ENCODE measurements at places on chromosomes 3 and 15.

- no peak for DNase-seq
Observed at GRCh38 chr3:62542185-62542584, 168.8 kb upstream of the FEZF2 start.

- peak; percentile 46 for DNase-seq
Observed at GRCh38 chr15:75198560-75199356, 2.9 kb upstream of the C15orf39 start.

- peak; percentile 43 for DNase-seq
Observed at GRCh38 chr3:196111939-196112386, 30.1 kb upstream of the TFRC start.

DNA sequence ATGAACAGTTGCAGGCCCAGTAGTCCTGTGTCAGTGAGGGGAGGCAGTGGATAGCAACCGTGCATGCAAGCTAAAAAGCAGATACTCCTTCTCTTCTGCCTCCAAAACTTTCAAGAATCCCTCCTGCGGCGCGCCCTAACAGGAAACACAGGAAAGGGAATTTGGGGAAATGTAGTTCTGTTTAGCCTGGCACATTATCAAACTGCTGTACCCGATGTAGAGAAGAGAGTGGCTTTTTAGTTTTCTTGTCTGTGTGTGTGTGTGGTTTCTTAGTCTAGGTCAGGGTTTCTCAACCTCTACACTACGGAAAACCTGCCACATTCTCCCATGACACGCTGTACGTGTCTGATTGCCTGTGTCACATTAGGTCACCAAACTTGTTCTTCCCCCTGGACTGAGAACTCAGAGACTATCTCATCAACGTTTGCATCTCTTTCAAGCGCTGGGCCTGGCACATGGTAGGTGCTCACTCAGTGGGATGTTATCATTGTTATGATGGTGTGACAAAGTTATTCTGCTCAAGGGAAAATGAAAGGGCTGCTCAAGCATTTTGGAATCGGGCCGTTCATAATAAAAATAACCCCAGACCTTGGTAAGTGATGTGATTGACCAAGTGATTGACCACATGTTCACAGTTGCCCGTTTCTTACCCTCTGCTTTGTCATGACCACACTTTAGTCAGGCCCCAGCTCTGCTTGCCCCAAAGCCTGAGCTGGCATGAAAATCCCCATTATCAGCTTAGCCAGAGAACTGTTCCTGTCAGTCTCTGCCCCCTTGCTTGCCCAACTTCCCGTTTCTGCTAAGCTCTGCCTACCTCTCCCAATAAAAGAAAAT, 33.2 kb downstream of the TM4SF4 start:
- DNase-seq, result peak; percentile 91

DNA sequence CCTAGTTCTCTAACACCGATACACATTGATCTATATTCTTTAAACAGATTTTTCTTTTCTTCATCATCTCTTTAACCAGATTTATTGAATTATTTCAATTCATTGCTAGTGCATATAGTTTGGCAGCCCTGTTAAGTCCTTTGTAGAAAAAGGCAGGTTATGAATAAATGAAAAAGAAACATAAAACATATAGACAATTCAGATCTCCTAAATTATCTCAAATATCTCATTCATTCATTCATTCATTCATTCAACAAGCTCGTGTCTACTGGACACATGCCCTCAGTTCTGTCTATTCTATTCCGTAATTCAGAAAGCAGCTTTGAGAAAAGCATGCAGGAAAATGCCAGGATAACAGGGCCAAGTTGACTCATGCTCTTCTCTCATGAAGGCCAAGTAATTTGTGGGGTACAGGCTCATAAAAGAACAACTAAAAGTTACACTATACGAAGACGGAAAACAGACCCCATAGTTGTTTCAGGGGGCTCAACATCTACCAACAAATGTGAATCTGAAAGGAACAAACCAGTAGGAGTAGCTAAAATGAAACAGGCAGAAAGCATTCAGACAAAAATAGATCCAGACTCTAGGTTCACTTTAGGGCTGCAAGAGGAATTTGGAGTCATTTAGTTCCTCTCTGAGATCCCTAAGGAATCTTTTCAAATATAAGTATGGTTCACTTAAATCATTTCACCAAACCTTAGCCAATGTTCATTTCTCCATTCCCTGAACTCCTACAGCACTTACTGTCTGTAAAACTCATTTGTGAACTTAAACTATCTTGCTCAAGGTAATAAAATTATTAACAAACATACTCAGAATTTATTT, 7.5 kb downstream of the ZNF148 start:
- DNase-seq, result no peak

DNA sequence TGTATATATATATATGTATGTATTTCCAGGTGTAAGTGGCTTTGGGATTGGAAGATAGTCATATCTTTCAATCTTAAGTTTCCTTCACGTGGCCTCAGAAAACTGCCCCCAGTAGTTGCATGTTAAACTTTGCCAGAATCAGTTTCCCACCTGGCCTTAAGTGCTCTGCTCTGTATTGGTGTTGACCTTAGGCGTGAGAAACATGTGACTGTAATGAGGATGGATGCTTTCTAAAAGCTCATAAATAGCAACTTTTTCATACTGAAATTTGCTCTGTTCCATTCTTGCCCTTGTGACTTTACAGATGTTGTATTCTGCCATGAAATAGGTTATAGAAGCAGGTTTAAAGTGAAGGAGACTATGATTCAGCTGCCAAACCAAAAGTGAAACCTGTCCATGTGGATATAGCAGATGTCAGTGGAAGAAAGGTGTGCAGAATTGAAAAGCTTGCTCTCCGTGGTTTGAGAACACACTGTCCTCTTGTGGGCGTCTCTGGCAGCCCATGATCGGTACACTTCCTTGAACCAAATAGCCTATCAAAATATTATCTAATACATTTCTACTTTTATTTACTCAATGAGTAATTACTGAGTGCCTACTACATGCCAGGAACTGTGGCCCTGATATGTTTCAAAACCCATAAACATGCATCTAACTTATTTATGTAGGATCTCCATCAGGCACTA, 15.8 kb downstream of the SCG5 start:
- DNase-seq, result no peak

DNA sequence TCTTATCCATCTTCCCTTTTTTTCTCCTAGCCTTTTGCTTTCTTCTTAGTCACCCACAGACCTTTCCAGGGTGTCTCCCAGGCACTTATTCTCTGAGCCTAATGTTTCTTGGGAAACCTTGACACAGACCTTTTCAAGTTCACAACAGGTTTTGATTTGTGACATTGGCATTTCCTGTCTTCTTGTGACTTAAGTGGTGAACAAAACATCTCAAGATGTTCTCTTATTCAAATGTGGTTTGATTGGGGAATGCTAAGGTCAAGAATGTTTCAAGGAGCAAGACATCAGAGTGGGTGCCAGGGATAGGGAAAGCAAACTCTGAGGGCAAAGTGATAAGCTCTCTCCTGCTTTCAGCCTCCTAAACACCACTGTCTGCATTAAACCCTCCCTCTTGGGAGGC, 68.2 kb upstream of the GSK3B start:
- no peak for DNase-seq

DNA sequence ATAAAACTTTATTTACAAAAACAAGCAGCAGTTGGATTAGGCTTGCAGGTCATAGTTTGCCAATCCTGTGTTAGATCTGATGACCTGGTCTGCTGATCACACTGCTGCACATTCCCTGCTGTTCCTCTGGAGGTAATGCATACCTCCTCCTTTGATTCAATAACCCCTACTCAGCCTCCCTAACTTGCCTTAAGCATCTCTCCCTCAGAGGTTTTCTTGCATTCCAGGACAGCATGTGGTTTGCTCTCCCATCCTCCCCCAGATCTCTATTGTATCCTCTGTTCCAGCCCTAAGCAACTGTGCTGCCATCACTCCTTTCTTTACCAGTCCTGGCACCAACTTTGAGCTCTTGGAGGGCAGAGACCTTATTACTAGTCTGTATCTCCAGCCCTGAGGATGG, 63.4 kb downstream of the CACNA2D3 start:
- DNase-seq, result no peak

DNA sequence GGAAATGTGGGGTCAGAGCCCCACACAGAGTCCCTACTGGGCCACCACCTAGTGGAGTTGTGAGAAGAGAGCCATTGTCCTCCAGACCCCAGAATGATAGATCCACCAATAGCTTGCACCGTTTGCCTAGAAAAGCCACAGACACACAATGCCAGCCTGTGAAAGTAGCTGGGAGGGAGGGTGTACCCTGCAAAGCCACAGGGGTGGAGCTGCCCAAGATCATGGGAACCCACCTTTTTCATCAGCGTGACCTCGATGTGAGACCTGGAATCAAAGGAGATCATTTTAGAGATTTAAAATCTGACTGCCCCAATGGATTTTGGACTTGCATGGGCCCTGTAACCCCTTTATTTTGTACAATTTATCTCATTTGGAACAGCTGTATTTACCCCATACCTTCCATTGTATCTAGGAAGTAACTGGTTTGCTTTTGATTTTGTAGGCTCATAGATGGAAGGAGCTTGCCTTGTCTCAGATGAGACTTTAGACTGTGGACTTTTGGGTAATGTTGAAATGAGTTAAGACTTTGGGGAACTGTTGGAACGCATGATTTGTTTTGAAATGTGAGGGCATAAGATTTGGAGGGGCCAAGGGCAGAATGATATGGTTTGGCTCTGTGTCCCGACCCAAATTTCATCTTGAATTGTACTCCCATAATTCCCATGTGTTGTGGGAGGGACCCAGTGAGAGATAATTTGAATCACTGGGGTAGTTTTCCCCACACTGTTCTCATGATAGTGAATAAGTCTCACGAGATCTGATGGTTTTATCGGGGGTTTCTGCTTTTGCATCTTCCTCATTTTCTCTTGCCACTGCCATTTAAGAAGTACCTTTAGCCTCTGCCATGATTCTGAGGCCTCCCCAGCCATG, 49.0 kb downstream of the CD200 start:
- no peak for DNase-seq

- DNase-seq, result no peak
Observed at GRCh38 chr15:57972864-57973263, 92.6 kb downstream of the ALDH1A2 start.

DNA sequence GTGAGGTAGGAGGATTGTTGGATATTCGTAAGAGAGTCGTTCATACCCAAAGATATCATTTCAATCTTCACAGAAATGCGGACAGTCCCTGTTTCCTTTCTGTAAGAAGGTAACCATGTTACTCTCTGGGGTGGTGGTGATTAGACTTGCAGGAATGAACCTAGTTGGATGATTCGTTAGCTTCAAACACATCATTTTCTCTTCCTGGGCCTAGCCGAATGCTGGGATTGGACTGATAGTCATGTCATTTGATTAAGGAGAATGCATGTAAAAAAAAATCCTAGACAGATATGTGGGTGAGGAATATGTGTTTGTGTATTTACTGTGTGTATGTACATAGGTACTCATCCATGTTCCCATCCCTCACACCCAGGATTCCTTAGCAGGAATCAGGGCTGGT, 12.4 kb downstream of the SLCO3A1 start:
- DNase-seq, result no peak

DNA sequence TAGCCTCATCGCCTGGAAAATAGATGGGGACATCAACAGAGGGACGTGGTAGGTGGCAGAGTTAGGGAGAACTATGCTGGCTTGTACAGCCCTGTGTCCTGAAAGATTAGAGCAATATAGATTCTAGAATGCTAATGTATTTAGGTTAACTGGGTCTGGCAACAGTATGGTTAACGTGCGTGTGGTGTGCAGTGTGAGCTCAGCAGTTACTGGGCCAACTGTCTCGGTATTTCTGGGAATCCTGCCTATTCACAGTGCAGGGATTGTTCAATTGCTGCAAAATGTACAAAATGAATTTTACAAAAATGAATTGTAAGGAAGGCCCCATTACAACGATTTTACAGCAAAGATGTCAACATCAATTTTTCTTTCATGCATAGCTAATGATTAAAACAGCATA, 20.6 kb downstream of the MEIS2 start:
- DNase-seq, result no peak

DNA sequence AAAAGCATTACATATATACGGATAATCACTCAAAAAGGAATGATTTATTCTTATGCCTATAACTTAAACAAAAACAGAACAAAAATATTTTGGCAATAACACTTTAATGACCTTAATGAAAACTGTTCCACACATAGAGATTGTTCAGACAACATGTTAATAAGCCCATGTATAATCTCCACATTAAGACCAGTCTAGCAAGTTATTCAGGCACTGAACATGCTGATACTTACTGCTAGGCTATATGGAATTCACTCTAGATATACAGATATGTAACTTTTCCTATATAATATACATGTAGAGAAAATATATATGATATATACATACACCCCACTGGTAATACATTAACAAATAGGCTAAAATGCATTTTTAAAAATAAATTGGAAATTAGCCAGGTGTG, 43.8 kb upstream of the USP50 start:
- no peak for DNase-seq

DNA sequence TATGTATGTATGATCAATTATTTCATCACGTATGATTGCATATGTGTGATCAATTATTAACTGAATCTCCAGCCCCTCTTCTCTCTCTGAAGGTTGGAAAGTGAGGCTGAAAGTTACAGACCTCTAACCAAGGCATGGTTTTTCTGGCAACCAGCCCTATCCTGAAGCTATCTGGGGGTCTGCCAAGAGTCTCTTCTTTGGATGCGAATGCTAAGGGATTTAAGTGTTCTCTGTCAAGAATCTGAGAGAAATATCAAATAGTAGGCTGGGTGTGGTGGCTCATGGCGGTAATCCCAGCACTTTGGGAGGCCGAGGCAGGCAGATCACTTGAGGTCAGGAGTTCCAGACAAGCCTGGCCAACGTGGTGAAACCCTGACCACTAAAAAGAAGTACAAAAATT, 8.1 kb downstream of the NKTR start:
- no peak for DNase-seq

DNA sequence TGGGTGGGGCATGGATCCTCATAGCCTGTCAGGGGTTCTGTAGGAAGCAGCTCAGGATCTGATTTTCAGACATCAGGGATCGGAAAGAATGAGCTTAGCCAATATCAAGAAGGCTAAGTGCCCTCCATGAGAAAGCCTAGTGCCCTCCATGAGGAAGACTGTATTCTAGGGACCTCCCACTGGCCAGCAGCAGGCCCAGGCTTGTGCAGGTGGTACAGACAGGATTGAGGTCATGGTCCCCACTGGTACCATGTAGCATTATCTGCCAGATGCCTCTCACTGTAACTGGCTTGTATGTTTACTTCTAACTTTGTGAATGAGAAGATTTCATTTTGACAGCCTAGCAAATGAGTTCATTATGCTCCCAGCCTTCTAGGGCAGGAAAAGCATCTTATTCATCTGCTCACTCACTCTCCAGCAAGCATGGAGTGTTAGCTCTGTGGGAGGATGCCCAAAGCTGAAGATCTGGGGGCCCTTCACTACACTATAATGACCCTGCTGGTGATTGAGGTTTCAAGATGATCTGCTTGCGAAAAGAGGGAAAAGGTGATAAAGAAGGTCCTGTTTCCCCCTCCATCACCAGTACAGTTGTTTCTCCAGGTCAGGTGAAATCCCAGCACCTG, 7.5 kb downstream of the EPHB1 start:
- DNase-seq, result no peak

- DNase-seq, result no peak
Observed at GRCh38 chr15:68574629-68575028, 4.2 kb upstream of the CORO2B start.

DNA sequence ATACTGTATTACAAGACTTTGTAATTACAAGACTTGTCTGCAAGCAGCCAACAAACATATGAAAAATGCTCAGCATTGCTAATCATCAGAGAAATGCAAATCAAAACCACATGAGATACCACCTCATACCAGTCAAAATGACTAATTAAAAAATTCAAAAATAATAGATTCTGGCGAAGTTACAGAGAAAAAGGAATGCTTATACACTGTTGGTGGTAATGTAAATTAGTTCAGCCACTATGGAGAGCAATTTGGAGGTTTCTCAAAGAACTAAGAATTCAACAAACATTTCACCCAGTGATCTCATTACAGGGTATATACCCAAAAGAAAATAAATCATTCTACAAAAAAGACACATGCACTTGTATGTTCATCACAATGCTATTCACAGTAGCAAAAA, 617.5 kb upstream of the CCDC54 start:
- DNase-seq, result no peak

Data from CD14-positive monocyte (primary cell).